ENCODE measurements at places on chromosomes 6 and 20.

DNA sequence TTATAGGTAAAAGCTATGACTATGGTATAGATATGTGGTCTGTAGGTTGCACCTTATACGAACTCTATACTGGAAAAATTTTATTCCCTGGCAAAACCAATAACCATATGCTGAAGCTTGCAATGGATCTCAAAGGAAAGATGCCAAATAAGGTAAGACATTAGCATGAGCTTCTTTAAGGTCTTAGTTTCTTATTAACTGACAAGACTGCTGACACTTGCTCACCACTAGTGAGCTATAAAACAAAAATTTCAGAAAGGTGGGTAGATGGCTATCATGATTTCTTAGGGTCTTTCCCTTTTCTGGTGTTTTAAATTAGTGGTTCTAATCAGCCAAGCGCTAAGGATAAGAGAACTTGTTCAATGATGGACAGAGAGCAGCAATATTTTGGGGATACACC lies 21.9 kb downstream of the FAM217A start:
- peak overlapping the region; percentile 21 for H3K27ac ChIP-seq
- peaks cover 36% of the 10 kb centered on the region for H3K4me1 ChIP-seq
- peaks cover 42% of the 10 kb centered on the region for H3K36me3 ChIP-seq
- H3K27me3 ChIP-seq, result no peaks in the 10 kb centered on the region

DNA sequence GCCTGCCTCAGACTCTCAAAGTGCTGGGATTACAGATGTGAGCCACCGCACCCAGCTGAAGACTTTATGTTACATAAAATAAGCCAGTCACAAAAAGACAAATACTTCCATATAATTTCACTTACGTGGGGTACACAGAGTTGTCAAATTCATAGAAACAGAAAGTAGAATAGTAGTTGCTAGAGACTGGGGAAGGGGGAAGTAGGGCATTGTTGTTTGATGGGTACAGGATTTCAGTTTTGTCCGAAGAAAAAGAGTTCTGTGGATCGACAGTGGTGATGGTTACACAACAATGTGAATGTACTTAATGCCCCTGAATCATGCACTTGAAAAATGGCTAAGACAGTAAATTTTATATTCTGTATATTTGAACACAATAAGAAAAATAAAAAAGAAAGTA lies 41.6 kb upstream of the ANKEF1 start:
- H3K27ac ChIP-seq, result no peak overlapping the region
- H3K4me1 ChIP-seq, result peaks cover 8% of the 10 kb centered on the region
- DNase-seq, result no peak
- H3K36me3 ChIP-seq, result no peaks in the 10 kb centered on the region

DNA sequence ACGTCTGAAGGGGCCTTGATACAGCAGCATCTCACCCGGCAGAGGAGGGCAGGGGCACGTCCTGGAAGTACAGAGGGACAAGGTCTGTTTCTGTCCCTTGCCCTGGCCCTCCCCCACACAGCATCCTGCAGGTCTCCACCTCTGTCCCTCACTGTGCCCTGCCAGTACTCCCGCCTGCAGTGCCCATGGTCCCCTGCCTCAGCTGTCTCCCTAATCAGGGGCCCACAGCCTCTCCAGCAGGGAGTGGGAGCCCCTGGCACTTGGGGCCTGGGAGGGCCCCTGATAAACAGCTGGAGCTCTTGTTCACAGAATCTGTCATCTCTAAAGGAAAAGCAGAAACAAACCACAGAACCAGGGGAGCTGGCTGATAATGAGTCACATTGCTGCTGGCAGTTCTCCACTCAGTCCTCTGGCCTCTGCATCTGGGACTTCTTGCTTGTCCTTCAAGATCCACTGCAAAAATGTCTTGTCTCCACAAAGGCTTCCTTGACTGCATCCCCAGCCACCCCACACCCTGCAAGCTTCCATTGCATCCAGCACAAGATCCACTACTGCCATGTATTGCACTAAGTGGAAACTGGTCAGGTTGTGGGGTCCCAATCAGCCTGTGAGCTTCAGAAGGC lies 33.2 kb upstream of the TAF8 start:
- peaks cover 18% of the 10 kb centered on the region for H3K4me1 ChIP-seq
- DNase-seq, result no peak
- no peak overlapping the region for H3K4me3 ChIP-seq
- H3K27ac ChIP-seq, result peak overlapping the region; percentile 52

GRCh38 chr6:44001318-44002066 lies 125.8 kb downstream of the MRPL14 start:
- H3K4me3 ChIP-seq, result no peak overlapping the region
- no peak overlapping the region for H3K27ac ChIP-seq
- peaks cover 5% of the 10 kb centered on the region for H3K27me3 ChIP-seq
- peaks cover 18% of the 10 kb centered on the region for H3K4me1 ChIP-seq
- no peaks in the 10 kb centered on the region for H3K36me3 ChIP-seq

DNA sequence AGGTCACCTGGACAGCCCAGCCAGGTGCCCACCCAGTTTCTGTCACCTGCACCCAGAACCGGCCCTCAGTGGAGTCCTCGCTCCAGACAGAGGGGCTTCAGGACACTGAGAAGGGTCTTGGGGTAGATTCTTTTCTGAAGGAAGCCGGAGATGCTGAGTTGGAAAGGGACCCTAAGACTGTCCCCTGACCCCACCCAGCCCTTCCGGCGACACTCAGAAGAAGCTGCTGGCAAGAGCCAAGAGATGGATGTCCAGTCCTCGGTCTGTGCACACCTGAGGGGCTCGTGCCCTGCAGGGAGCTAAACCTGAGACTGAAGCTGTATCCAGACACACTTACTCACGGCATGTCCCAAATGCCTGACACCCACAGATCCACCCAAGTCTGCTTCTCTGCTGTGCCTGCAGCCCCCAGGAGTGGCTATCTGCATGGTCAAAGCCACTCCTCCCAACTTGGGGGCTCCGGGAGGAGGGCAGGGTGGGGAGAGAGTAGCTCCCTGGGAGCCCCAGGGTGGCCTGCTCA lies 20.2 kb downstream of the NTSR1 start:
- H3K27ac ChIP-seq, result no peak overlapping the region
- no peaks in the 10 kb centered on the region for H3K36me3 ChIP-seq
- no peak overlapping the region for H3K4me3 ChIP-seq
- H3K27me3 ChIP-seq, result peaks cover 58% of the 10 kb centered on the region
- no peak for DNase-seq

DNA sequence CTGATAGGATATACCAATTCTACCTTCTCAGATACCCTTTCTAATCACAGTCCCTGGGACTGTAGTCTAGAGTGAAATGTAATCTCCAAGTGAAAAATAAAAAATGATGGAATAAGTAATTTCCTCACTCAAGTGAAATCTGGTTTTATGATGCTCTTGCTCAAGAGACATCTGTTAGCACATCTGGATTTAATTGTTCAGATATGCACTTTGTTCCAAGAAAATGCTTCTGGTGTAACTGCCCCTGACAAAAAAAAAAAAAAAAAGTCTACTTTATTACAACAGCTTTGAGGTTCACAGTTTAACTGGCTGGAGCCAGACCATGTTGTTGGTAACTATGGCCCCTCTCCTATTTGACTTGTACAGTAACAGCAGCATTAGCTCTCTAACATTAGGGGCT lies 251.8 kb downstream of the BTBD9 start:
- no peaks in the 10 kb centered on the region for H3K36me3 ChIP-seq
- DNase-seq, result no peak
- H3K27me3 ChIP-seq, result no peaks in the 10 kb centered on the region
- H3K4me3 ChIP-seq, result no peak overlapping the region
- H3K4me1 ChIP-seq, result peaks cover 21% of the 10 kb centered on the region

DNA sequence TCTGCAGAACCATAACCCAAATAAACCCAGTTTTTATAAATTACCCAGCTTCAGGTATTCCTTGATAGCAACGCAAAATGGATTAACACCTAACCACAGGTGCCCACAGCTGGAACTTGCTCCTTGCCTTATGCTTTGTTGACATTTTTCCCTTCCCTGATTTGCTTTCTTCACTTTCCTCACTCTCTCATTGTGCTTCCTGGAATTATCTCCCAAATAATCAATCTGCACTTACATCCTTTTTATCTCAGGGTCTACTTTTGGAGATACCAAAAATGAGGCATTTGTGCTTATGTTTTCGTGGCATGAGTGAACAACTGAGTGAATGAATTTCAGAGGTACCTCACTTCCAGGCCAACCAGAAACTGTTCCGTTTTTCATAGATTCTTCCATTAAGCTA lies 374.3 kb downstream of the DOK5 start:
- DNase-seq, result no peak
- H3K27ac ChIP-seq, result no peak overlapping the region
- no peaks in the 10 kb centered on the region for H3K36me3 ChIP-seq
- H3K4me3 ChIP-seq, result no peak overlapping the region
- no peaks in the 10 kb centered on the region for H3K4me1 ChIP-seq

GRCh38 chr20:17562804-17563305 lies 7.0 kb upstream of the DSTN start:
- H3K27ac ChIP-seq, result peak overlapping the region; percentile 99
- no peaks in the 10 kb centered on the region for H3K27me3 ChIP-seq
- no peaks in the 10 kb centered on the region for H3K36me3 ChIP-seq
- H3K4me1 ChIP-seq, result peaks cover 83% of the 10 kb centered on the region
- H3K4me3 ChIP-seq, result no peak overlapping the region
- no peak for DNase-seq

DNA sequence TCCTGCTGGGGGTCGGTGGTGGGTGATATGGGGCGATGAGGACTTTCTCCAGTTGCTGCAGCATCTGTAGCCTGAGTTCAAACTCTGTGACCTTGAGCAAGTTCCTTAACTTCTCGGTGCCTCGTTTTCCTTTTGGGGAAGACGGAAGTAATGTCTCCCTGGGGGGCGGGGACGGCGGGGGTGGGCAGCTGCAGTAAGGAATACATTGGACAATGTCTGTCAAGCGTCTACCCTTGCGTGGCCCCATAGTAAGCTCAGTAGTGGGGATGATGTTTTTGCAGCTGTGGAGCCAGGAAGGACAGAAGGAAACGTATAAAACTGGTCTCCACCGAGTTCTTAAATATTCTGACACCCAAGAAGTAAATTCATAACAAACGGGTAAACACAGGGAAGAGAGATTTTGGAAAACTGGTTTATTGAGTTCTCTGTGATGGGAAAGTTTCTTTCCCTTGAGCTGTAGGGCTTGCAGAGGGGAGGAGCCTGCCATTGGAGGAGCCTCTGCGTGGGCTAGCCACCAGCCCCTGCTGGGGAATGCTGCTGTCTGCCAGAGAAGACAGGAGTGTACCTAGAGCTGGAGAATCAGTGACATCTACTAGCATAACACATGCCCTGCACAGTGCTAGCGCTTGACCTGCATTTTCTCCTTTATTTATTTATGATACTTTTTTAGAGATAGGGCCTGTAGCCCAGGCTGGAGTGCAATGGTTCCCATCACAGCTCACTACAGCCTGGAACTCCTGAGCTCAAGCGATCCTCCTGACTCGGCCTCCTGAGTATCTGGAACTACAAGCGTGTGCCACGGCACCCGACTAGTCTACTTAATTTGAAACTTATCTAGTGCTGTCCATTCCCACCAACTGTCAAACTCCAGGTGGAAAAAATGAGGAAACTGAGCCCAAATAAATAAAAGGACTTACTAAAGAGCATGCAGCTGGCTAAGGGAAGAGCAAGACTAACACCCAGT lies 1.2 kb upstream of the ACSS1 start:
- H3K36me3 ChIP-seq, result no peaks in the 10 kb centered on the region
- H3K27ac ChIP-seq, result peak overlapping the region; percentile 50
- H3K4me3 ChIP-seq, result peak overlapping the region; percentile 11
- peaks cover 30% of the 10 kb centered on the region for H3K4me1 ChIP-seq
- no peak for DNase-seq

GRCh38 chr20:51810155-51811041 lies 8.1 kb upstream of the SALL4 start:
- no peaks in the 10 kb centered on the region for H3K36me3 ChIP-seq
- H3K27ac ChIP-seq, result no peak overlapping the region
- H3K4me3 ChIP-seq, result no peak overlapping the region
- H3K4me1 ChIP-seq, result no peaks in the 10 kb centered on the region

DNA sequence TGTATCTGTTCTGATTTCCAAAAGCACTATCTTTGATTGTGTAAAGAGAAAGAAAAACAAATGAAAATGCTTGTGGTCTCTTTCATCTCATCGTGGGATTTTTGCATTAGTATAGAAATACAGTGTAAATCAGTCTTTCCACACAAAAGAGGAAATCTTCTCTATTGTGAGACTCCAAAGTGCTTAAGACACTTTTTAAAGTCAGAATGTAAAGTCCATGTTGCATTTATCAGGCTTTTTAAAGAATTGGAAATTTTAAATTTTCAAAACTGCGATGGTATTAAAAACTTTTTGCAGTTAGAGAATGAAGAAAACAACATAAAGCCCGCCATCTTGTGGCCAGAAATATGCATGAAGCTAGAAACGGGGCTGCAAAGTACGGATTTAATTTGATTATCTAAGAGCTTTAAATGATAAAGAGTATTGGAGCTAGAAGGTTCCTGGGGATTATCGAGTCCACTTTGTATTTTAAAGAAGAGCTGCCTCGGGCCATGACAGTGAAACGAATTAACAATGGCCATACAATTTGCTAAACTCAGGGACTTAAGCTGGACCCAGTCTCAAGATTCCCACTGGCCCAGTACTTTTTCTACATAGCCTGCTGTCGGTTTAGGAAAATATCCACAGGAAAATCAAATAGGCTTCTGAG lies 339.6 kb downstream of the ARHGAP18 start:
- H3K27ac ChIP-seq, result no peak overlapping the region
- peak overlapping the region; percentile 60 for H3K4me3 ChIP-seq
- no peak for DNase-seq
- H3K36me3 ChIP-seq, result no peaks in the 10 kb centered on the region

GRCh38 chr6:63493557-63493956 lies 78.7 kb upstream of the LOC128125822 start:
- H3K27me3 ChIP-seq, result peaks cover 2% of the 10 kb centered on the region
- H3K36me3 ChIP-seq, result no peaks in the 10 kb centered on the region
- DNase-seq, result no peak
- H3K4me1 ChIP-seq, result no peaks in the 10 kb centered on the region
- no peak overlapping the region for H3K4me3 ChIP-seq

GRCh38 chr20:5945963-5946362 lies 4.4 kb downstream of the TRMT6 start:
- H3K36me3 ChIP-seq, result peaks cover 33% of the 10 kb centered on the region
- DNase-seq, result no peak
- H3K4me1 ChIP-seq, result peaks cover 19% of the 10 kb centered on the region
- no peak overlapping the region for H3K27ac ChIP-seq

DNA sequence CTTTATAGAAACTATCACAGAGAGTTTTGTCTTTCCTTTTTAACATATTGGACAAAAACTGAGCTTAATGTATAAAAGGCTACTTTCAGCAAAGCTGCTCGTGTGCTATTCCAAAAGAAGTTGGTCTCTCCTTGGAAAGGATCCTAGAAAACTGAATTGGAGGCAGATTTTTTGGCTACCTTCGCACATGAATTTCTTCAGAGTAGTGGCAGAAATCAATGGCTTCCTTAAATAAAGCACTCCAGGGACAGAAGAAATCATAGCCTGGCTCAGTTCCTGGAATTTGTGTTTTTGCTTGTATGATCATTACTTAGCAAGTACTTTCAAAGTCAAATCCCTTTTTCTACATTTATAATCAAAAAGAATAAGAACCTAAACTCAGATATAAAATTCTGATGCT lies 780.3 kb downstream of the PHF3 start:
- no peak overlapping the region for H3K27ac ChIP-seq
- H3K4me1 ChIP-seq, result no peaks in the 10 kb centered on the region
- no peak overlapping the region for H3K4me3 ChIP-seq
- DNase-seq, result no peak
- H3K36me3 ChIP-seq, result no peaks in the 10 kb centered on the region
- H3K27me3 ChIP-seq, result peaks cover 4% of the 10 kb centered on the region
